K562 (cell line): ENCODE measurements at places on chromosomes 12 and 14.
A peak's percentile ranks its signal among the peaks of the same experiment; 100 is the strongest.

DNA sequence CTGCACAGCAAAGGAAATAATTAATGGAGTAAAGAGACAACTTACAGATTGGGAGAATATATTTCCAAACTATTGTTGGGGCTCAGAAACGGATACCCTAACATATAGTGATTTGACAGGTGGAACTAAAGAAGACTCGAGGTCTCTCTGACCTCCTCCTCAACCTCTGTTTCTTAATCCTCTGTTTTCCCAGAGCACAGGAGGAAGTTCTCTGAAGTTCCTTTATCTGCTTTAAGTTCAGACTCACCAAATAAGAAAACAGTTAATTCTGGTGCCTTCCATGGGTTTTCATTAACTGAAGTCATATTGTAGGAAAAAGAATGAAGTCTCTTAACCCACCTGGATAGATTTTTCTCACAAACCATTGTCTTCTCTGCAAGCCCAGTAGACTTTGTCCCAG is 29.2 kb downstream of the CLEC2D start:
- DNase-seq = no peak

DNA sequence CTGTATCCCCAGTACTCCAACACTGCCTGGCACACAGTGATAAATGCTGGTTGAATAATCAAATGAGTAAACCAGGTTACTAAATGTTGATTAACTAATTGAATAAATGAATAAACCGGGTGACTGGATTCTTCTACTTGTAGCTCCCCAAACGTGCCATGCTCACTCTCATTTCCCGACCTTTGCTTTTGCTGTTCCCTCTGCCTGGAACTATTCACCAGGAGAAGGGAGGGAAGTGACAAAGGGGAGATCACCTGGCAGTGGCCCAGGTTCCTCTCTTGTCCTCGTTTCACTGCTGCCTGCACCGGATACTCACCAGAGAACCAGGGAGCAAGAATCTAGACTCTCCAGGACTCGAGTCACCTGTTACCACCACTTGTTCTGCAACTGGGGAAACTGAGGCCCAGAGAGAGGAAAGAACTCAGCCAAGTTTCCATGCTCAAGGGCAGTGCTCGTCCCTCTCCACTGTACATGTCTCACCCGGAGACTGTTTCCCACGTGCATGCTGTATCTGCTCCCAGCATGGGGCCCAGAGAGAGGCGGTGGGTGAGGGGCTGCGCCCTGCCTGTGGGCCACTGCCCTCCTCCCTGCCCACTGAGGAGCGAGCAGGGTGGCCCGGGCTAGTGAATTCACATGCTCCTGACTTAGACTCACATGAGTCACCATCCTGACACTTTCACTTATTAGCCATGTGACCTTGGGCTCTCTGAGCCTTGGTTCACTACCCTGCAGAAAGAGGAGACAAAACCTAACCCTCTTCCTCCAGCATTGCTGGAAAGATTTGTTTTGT is 17.7 kb upstream of the POP5 start:
- no peak for DNase-seq

- DNase-seq = no peak
These were observed 1.7 kb upstream of the TNS2 start for GRCh38 chr12:53048033-53048779.

GRCh38 chr12:103589517-103589916 is 2.4 kb downstream of the STAB2 start:
- DNase-seq = no peak

DNA sequence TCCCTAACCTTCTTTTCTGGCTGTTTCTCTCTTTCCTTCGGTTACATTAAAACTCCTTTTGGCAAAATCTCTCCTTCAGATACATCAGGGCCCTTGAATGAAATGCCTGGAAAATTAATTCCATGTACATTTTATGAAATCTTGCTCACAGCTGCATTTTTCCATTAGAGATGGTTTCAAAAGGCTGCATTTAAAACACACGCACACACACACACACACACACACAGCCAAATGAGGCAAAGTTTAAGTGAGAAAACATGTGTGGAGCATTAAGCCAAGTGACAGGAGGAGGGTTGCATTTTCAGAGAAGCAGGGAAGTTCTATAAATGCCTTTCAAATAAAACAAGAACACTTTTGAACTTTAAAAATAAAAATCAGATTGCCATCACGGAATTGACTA is 216.4 kb downstream of the LRIG3 start:
- no peak for DNase-seq

DNA sequence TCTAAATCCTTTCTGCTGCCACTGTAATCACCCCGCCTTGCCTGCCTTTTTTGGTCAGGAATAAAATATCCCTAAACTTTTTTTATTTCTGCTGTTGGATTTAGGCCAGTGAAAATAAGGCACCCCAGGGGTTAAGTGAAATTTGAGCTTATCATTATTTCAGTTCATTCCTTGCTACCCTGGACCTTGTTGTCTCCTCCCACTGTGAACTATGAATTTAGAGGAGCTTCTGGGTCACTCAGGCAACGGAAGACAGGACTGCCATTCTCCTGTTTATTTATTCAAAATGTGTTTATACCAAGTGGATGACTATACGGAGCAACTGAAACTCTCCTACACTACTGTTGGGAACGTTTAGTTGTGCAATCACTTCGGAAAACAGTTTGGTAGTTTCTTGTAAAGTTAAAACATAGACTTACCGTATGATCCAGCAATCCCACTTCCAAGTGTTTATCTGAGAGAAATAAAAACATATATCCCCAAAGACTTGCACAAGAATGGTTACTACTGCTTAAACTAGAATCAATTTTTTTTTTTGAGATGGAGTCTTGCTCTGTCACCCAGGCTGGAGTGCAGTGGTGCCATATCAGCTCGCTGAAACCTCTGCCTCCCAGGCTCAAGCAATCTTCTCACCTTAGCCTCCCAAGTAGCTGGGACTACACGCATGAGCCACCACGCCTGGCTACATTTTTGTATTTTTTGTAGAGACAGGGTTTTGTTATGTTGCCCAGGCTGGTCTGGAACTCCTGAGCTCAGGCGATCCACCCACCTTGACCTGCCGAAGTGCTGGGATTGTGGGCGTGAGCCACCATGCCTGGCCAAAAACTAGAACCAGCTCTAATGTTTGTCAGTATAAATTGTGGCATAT is 2.3 kb upstream of the TRAFD1 start:
- peak; percentile 35 for DNase-seq

- DNase-seq = no peak
These were observed 80.9 kb upstream of the SLC24A4 start for GRCh38 chr14:92241966-92242595.

- DNase-seq = no peak
These were observed 216.2 kb upstream of the PLEKHG7 start for GRCh38 chr12:92486443-92487137.

GRCh38 chr14:51176839-51177238 is 63.2 kb upstream of the TMX1 start:
- no peak for DNase-seq

DNA sequence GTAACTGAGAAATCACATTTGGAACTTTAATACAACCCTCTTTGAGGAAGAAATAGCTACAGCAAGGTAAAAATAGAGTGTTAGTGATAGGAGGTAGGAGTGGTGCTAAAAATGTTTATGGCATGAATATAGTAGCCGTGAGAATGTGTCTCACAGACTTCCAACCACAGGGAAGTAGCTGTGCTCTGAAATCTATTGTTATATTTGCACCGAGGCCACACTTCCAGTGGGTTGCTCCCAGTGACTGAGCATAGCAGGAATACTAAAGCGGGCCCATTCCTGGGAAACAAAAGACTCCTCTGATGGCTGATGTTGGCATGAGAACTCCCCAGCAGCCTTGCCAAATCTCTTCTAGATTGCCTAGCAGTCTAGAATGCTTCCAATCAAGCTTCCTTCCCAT is 174.1 kb upstream of the PLXNC1 start:
- DNase-seq = no peak

- no peak for DNase-seq
These were observed 38.1 kb downstream of the CORO1C start for GRCh38 chr12:108693186-108693730.

GRCh38 chr14:91302391-91302790 is 57.9 kb upstream of the GPR68 start:
- no peak for DNase-seq

GRCh38 chr12:95848575-95849388 is 10.0 kb upstream of the SNRPF start:
- no peak for DNase-seq

GRCh38 chr14:75440733-75441477 is 13.1 kb downstream of the JDP2 start:
- DNase-seq = no peak

GRCh38 chr12:108711489-108712164 is 19.7 kb downstream of the CORO1C start:
- no peak for DNase-seq

DNA sequence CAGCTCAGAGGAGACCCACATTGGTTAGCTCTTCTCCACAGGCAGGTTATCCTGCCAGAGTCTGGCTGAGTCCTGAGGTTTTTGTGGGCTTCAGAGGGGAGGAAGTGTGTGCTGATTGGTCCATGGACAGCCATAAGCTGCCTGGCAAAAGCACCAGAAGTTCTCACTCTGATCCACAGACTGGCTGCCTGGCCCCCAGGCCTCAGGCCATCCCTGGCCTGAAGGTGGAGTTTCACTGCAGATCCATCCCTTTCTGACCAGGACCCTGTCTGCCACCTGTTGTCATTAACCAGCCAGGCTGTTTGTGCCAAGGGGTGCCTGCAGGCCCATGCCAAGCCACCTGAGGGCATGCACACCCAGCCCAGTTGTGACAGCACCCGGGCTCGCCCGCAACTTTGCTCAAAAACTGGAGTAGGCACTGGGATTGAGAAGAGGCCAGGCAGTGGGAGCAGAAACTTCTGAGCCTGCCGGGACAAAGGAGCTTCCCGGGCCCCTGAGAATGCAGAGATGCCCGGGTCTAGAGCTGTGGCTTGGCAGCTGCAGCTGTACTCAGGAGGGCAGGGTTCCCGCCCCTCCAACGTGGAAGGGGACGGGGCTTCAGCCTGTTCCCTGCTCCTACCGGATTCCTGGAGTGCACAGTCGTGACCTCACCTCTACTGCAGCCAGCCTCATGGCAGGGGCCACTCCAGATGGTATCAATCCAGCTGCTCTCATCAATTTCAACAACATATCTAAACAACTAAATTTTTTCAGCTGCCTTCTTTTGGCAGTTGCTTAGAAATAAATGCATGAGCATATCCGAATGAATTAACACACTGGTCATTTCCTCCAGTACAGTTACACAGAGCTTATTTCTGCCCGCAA is 1277.3 kb downstream of the SLC16A7 start:
- DNase-seq = no peak

DNA sequence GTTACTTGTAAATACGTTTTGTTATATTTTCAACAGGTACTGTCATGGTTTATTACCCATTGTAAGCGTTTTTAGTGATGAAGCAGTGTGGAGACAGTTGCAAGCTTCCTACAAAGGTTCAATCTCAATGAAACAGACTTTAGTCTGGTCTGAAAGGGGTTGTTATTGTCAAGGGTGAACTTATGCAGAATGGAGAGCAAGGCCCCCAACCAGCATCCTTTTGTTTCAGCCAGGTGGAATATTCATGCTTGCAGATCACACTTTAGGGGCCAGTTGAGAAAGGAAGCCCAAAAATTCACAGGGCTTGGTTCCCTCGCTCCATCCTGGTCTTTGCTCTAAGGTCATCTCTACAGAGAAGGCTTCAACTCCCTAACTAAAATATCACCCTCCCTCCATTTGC is 103.7 kb downstream of the PRICKLE1 start:
- no peak for DNase-seq

DNA sequence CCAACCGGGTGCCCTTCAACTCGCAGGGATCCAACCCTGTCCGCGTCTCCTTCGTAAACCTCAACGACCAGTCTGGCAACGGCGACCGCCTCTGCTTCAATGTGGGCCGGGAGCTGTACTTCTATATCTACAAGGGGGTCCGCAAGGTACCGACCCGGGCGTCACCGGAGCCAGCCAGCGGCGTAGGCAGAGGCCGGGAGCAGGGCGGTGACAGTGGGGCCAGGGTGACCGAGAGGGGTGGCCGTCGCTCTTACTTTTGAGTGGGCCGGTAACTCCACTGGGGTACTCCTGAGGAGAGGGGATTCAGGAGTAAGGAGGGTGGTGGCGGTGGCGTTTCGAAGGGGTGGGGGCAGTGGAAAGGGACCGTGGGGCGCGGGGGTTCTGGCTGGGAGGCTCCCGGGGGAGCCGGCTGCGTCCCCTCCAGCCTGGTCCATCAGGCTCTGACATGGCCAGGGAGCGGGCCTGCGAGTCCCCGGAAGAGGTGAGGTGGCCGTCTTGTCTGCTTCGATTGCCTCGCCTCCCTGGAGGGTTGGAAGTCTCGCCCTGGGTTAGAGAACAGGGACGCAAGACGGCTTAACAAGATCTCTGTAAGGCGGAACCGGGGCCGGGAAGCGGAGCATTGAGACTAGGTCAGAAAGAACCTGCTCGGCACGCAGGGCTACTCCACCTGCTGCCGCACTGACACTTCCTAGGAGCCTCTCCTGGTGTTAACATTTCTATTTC is 491 bp downstream of the WDR20 start:
- no peak for DNase-seq

DNA sequence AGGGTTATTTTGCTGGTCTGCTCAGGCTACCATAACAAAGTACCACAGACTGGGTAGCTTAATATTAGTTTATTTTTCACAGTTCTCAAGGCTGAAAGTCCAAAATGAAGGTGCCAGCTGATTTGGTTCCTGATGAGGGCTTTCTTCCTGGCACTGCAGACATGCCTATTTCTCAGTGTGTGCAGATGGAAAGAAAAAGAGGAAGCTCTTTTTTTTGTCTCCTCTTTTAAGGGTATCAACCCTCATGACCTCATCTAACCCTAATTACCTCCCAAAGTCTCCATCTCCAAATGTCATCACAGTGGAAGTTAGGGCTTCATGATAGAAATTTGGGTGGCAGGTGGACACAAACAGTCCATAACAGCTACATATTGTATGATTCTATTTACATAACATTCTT is 25.0 kb upstream of the POLR3B start:
- no peak for DNase-seq

DNA sequence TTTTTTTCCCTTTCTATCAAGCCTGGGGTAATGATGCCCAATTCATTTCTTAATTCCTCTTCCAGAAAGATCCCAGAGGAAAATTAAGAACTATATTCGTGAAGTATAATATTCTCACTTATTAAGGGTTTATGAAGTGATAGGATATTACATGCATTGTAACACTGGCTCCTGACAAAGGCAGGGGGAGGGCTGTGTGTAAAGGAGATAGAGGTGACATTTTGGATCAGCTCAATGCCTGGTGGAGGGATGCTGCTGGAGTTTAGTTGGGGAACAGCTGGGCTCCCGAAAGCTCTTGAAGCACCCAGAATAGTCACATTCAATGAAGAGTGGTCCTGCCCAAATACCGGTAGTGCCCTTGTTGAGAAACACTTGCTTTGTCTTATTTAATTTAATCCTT is 774 bp downstream of the SERPINA11 start:
- DNase-seq = no peak

- DNase-seq = peak; percentile 84
These were observed 19.3 kb downstream of the NFKBIA start for GRCh38 chr14:35385042-35385839.

DNA sequence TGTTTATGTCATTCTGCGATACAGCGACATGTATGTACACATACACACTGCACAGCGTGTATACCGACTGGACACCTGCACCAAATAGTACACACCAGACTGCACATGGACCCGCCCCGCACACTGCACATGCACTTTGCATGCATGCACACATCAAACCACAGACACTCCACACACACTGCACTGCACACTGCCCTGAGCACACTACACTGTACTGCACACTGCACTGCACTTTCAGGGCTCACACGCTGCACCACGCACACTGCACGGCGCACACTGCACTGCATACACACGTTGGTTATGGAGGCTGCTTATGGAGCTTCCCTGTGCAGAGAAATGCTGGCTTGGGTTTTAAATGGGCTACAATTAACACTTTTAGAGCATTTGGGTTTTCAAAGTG is 1.6 kb downstream of the PAPLN start:
- no peak for DNase-seq

- no peak for DNase-seq
These were observed 76.3 kb downstream of the CCDC88C start for GRCh38 chr14:91341334-91341733.
